Mucosa of gallbladder (tissue), 1 donor: ENCODE measurements at places on chromosomes 5 and 9. TPM values are rescaled to one million over a fixed set of nuclear protein-coding genes. Genes with fewer than 3 reads are reported as not detected.

GRCh38 chr9:82543726-82544125 lies 519.2 kb downstream of the RASEF start:
- no peak for DNase-seq

GRCh38 chr5:111930905-111931461 lies 174.0 kb upstream of the NREP start:
- no peak for DNase-seq

The CTNND2 gene
- total RNA-seq: 131 TPM

The DAB2 gene
- 55.2 TPM for total RNA-seq

- no peak for DNase-seq
Measured at GRCh38 chr9:13942695-13943094, 371.2 kb downstream of the NFIB start.
